ENCODE measurements at places on chromosomes 2 and 18.

- DNase-seq, result no peak
Observed at GRCh38 chr2:71989671-71990070, 158.0 kb downstream of the CYP26B1 start.

DNA sequence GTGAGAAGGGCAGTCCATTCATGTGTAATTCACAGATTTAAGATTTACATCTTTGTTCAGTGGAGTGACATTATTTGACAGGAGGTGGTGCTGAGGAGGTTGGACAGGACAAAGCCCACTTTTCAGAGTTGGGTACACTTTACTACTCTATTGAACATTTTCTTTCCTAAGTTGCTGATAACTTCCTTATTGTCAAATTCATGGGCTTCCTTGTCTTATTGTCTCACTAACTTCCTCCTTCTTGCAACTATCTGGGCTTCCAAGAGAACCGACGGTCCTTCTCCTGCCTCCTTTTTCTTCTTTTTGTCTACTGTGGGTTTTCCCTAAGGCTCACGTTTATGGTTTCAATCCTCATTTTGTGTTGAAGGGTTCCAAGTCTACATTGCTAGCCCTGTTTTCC is 67.7 kb upstream of the DNMT3A start:
- DNase-seq, result no peak

- no peak for DNase-seq
Observed at GRCh38 chr2:154591294-154591820, 107.1 kb upstream of the KCNJ3 start.

DNA sequence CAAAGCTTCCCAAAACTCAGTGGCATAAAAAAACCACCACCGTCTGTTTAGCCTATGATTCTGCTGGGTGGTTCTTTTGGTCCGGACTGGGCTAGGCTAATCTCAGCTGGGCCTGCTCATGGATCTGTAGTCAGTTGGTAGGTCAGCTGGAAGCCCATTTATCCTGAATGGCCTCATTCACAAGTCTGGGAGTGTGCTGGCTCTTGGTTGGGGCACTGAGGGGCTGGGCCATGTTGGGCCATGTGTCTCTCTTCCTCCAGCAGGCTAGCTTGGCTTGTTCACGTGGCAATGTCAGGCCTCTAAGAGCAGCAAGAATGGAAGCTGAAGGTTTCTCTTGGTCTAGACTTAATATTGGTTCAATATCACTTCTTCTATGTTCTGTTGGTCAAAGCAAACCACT is 95.7 kb upstream of the HS6ST1 start:
- DNase-seq, result no peak

GRCh38 chr2:235546151-235546435 is 52.2 kb downstream of the AGAP1 start:
- DNase-seq, result no peak

DNA sequence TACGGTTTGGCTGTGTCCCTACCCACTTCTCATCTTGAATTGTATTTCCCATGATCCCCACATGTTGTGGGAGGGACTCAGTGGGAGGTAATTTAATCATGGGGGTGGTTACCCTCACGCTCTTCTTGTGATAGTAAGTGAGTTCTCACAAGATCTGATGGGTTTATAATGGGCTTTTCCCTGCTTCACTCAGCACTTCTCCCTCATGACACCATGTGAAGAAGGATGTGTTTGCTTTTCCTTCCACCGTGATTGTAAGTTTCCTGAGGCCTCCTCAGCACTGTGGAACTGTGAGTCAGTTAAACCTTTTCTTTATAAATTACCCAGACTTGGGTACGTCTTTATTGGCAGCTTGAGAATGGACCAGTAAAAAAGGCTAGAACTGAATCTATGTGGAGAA is 750.0 kb upstream of the ID2 start:
- no peak for DNase-seq

DNA sequence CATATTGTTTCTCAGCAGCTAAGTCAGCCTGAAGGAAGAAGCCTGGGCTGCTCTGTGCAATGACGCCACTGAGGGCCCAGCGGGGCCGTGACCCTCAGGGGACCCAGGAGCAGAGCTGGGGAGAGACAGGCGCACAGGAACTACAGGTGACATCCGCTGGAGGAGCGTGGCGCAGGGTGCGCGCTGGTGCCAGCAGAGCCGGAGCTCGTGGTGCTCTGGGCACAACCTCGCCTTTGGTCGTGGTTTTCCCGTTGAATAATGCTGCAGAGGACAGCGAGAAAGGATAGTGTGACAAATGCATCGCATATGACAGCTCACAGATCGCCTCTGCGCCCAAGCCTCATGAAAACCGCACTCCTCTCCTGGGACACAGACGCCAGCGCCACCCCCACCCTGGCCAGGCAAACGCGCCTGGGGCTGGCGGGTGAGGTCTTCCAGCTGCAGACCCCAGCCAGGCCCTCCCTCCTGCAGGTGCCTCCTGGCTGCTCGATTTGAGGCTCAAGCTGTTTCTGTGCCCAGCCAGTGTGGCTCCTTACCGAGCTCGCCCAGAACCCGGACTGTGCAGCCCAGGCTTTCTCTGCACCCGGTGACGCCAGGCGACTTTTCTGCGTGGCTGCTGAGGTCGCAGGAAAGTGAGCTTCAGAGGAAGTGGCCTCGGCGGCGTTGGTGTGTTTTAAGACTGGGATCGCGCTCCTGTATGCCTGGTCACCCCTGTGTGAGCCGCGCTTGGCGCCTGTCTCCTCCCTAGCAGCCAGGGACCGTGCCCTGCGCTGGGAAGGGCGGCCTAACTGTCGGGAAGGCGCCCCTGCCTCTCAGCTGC is 583.1 kb upstream of the HS6ST1 start:
- no peak for DNase-seq

DNA sequence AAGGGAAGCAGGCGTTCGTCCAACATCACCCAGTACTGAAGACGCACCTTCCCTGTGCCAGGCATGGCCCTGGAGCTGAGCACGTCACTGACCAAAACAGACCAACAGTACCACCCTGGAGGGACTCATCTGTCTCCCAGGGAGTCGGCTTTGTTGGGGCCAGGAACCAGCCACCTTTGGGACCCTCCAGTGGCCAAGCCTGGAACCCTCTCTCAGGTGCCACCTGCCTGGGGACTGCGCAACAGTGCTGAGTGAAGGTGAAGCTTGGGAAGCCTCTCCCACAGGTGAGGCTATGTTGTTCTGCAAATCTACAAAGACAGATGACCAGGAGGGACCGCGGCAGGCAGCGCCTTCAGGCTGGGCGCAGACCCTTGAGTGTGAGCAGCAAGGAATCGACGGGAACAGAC is 91.4 kb upstream of the OTOS start:
- no peak for DNase-seq

DNA sequence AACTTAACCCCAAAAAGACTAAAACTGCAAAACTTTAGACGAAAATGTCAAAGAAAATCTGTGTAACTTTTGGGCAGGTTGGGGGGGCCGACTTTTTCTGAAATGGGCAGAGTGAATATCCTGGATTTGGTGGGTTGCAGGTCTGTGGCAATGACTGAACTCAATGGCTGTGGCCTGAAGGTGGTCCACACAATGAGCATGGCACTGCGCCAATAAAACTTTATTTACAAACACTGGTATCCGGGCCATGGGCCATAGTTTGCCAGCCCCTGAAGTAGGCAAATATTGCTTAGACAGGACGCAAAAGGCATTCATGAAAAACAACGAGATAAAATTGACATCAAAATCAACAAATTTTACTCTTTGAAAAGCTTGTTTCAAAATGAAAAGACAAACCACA is 66.2 kb downstream of the RTP5 start:
- DNase-seq, result no peak

DNA sequence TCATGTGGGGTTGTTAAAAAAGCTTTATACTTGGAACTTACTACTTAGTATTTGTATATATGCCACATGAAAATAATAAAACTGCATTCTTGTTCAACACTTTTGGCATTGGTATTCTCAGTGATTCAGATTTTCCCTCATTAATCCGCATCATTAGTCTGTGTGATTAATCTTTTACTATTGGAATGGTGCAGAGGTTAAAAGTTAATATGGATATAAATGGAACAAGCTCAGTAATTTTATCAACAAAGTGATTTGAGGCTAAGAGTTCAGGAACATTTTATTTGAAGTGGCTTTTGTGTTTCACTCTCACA is 45.4 kb upstream of the REG3G start:
- no peak for DNase-seq

DNA sequence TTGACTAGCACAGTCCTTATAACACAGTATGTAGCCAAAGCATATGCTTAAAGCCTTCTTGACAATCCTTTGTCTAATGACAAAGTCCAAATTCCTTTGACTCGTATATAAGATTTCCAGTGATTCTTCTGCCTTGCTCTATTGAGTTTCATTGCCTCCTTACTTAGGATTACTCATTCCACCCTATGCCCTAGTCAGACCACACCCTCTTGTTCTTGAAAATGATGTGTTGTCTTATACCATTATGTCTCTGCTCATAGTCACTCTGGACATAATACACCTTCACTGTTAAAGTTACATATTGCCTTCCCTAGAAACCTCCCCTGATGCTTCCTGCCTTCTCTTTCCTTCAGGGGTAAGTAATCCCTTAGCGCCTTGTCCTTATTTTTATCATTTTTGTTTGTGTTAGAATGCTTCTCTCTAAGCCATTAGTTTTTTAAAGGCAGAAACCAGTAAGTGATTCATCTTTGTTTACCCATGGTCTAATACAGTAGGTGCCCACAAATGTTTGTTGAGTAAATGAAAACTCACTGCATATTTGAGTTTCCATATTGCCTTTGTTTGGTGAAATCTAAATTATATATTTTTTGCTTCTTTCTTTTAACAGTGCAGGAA is 19.3 kb downstream of the GPD2 start:
- DNase-seq, result no peak

GRCh38 chr2:9166579-9167377 is 39.8 kb upstream of the ASAP2 start:
- DNase-seq, result no peak

DNA sequence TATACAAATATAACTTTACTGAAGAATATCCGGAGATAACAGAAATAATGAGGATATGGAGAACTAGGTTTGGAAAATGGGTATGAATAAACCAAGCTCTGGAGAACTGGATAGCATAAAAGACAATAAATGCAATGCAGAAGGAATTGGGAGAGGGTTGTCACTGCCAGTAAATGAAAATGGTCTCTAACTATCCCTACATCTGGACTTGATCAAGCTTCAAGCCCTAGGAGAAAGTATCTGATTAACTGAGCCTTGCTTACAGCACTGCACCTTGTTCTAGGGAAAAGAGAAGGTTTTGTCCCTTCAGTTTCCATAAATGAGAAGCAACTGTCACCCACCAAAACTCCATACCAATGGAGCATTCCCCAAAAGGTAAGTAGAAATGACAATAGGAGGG is 514.6 kb upstream of the ZEB2 start:
- DNase-seq, result no peak

DNA sequence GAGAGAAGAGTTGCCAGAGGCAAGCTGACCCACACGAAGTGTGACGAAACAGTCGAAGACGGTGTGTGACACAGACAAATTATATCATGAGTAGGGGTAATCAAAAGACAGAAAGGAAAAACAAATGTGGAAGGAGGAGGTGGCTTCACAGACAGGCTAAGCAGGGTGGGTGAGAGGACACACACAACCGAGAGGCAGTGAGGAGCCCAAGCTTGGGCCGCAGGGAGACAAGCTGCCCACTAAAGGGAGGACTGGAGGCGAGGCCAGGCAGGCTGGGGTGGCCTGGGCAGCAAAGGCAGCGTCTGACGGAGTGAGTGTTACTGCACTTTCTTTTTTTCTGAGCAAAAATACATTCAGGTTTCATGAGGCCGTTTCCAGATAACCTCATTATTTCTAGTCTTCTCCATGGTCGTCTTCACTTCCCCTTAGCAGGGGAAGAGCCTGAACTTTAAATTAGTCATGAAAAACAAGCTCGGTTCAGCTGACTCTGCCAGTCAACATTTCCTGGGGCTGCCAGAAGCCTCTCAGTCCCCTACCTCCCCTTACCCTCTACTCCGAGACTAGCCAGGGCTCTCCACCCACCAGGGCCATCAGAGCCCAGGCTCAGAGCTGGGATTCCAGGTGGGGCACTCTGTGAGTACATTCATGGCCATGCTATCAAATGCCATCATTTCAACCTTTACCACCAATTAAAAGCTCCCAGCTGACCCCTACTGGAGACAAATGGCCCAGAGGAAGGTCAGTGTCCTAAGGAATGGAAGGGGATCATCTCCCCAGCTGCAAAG is 13.8 kb upstream of the ZFP36L2 start:
- DNase-seq, result peak; percentile 58

DNA sequence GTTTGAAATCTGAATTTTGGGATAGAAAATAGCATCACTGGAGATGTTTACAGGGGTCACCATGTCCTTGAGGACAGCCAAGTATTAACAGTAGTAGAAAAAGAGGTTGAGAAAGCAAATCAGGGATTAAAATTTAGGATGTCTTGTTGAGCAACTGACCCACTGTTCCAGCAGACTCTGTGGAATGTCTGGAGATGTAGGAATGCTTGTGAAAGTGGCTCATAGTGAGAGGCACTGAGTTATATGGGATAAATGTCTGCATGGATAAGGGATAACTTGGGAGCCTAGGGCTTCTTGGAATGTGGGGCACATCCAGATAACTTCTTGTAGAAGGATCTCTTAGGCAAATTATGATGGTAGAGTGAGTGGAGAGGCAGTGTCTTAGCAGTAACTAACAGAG is 495.0 kb downstream of the TMX3 start:
- DNase-seq, result no peak

DNA sequence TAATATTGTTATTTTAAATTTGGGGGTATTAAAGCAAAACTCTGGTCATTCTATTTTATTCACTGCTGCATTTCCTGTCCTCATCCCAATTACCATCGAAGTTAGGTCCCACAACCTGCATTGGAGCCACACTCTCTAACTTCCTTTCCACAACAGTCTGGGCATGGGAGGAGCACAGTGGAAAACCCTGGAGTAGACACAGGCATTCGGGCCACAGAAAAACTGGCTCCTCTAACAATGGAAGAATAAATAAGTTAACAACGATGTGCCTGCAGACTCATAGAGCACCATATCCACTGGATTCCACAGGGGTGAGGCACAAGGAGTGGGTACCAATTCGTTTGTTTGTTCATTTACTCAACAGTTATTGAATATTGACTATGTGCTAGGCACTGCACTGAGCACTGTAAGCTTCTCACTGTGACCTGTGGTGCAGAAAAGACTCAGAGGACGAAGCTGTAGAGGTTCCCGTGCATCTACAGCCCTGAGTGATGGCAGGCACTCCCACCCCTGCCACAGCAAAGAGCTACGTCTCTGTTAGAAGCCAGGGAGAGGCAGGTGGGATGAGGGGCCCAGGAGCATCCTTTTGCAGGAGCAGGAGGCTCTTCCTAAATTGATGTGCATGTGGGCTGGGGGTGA is 154.2 kb upstream of the PGAP1 start:
- DNase-seq, result no peak

DNA sequence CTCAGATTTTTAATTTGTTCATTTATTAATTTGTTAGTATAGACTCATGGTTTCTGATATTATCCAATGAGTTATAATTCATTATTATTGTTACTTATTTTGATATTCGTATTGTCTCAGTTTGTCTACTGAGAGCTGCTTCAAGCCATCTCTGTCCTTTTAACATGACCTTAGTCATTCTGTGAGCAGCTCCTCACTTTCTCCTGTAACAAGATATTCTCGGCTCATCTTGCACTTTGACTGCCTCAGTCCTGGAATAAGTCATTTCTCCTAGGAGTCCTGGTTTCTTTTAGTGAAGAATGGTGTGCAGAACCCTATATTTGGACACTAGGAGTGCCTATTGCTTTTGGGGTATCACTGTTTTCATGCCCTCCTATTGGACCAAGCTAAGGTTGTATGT is 13.2 kb downstream of the ASB1 start:
- DNase-seq, result no peak

Data from GM20000 (cell line).